A549 treated with CpdA at 1 μM for 4 hours (cell line): ENCODE measurements at places on chromosomes 16 and 17. TPM values are rescaled to one million over a fixed set of nuclear protein-coding genes. Genes with fewer than 3 reads are reported as not detected.

The MEIOB gene
- total RNA-seq, result 1.5 to 3.1 TPM (median 1.7 TPM) in 5 replicates

The ITGAD gene
- total RNA-seq, result 0.02 to 0.15 TPM in 2 of 5 replicates, not detected in the others

The ZCCHC14 gene
- 7.2 to 10.9 TPM (median 9.2 TPM) in 5 replicates for total RNA-seq

The MT1M gene
- not detected in 5 replicates for total RNA-seq

The YWHAE gene
- 519 to 1,221 TPM (median 591 TPM) in 5 replicates for total RNA-seq

The BCL6B gene
- total RNA-seq, result not detected in 5 replicates

The ODF4 gene
- not detected in 5 replicates for total RNA-seq

The TRPV3 gene
- 0.36 to 0.67 TPM (median 0.41 TPM) in 5 replicates for total RNA-seq

The ZC3H18 gene
- total RNA-seq, result 50.1 to 59.2 TPM (median 54.0 TPM) in 5 replicates

The NPIPB6 gene
- 1.3 to 3.3 TPM (median 2.1 TPM) in 5 replicates for total RNA-seq

The IGFALS gene
- total RNA-seq, result 0.08 to 0.09 TPM in 2 of 5 replicates, not detected in the others

The PYY gene
- total RNA-seq, result 0.11 TPM in 1 of 5 replicates, not detected in the others

The ARHGAP44 gene
- total RNA-seq, result 2.3 to 3.4 TPM (median 3.2 TPM) in 5 replicates

The CES4A gene
- total RNA-seq, result 1.3 to 2.1 TPM (median 1.6 TPM) in 5 replicates

The TEKT3 gene
- total RNA-seq, result 0.09 to 0.36 TPM (median 0.32 TPM) in 4 of 5 replicates, not detected in the other

The KRTAP4-3 gene
- not detected in 5 replicates for total RNA-seq

The RTN4RL1 gene
- 1.8 to 3.4 TPM (median 2.9 TPM) in 5 replicates for total RNA-seq

The CSH2 gene
- not detected in 5 replicates for total RNA-seq

The RAB11FIP4 gene
- total RNA-seq, result 0.87 to 2.6 TPM (median 1.8 TPM) in 5 replicates

The GNG13 gene
- not detected in 5 replicates for total RNA-seq

The C16orf92 gene
- total RNA-seq, result not detected in 5 replicates

The NDUFB10 gene
- 247 to 298 TPM (median 257 TPM) in 5 replicates for total RNA-seq

The GUCY2D gene
- 0.08 TPM in 1 of 5 replicates, not detected in the others for total RNA-seq

The OTOA gene
- 0.05 TPM in 2 of 5 replicates, not detected in the others for total RNA-seq

The KRTAP3-2 gene
- 0.16 to 0.35 TPM (median 0.30 TPM) in 3 of 5 replicates, not detected in the others for total RNA-seq

The SLFN14 gene
- not detected in 5 replicates for total RNA-seq

The ZNF750 gene
- total RNA-seq, result not detected in 5 replicates

The EXOC3L1 gene
- 0.07 to 0.48 TPM in 2 of 5 replicates, not detected in the others for total RNA-seq

The ANKRD40CL gene
- total RNA-seq, result not detected in 5 replicates

The SALL1 gene
- 0.07 to 0.24 TPM (median 0.10 TPM) in 5 replicates for total RNA-seq

The RPL19 gene
- 3,811 to 4,308 TPM (median 4,036 TPM) in 5 replicates for total RNA-seq

The ADAD2 gene
- total RNA-seq, result not detected in 5 replicates

The SPNS1 gene
- 49.0 to 80.8 TPM (median 76.7 TPM) in 5 replicates for total RNA-seq

The APOBR gene
- total RNA-seq, result 0.03 to 0.07 TPM (median 0.03 TPM) in 3 of 5 replicates, not detected in the others

The CFAP97D1 gene
- total RNA-seq, result 0.02 to 0.04 TPM (median 0.03 TPM) in 3 of 5 replicates, not detected in the others

The KRT36 gene
- total RNA-seq, result not detected in 5 replicates

The CPNE2 gene
- total RNA-seq, result 37.0 to 47.1 TPM (median 43.3 TPM) in 5 replicates

The KRTAP9-8 gene
- total RNA-seq, result not detected in 5 replicates

The ZNF286A gene
- 26.7 to 37.9 TPM (median 29.5 TPM) in 5 replicates for total RNA-seq

The FBXO39 gene
- total RNA-seq, result not detected in 5 replicates

The MYH3 gene
- 0.77 to 1.8 TPM (median 0.91 TPM) in 5 replicates for total RNA-seq
